ENCODE measurements at places on chromosomes 16 and 17. TPM values are rescaled to one million over a fixed set of nuclear protein-coding genes. Genes with fewer than 3 reads are reported as not detected.
A peak's percentile ranks its signal among the peaks of the same experiment; 100 is the strongest.

DNA sequence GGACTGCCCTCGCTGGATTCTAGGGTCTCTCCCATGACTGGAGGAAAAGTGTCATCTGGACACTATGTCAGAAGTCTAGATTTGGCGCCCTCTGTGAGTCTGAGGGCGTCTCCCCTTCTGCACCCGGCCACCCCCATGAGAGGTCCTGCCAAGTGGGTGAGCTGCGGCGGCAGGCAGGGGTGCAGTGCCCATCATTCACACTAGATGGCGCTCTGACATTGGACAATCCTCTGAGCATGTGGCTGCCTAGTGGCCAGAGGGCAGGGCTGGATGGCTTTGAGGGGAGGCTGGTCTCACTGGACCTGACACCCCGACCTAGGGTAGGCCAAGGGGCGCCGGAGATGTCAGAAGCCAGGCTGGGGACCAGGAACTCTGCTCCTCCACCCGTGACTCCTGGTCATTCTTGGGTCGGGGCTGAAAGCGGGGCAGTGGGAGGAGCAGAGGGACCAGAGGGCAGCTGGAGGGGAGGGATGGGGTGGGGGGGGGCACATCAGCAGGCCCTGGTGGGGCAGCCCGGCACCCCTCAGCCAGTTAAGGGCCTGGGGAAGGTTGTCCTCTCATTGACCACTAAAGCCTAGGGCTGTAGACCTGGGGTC, 28.0 kb downstream of the MRM1 start:
- DNase-seq: peak; percentile 48
- H3K4me1 ChIP-seq: no peaks in the 10 kb centered on the region
- H3K27me3 ChIP-seq: no peaks in the 10 kb centered on the region
- H3K36me3 ChIP-seq: no peaks in the 10 kb centered on the region
- H3K4me3 ChIP-seq: no peak overlapping the region
- no peak overlapping the region for H3K27ac ChIP-seq

DNA sequence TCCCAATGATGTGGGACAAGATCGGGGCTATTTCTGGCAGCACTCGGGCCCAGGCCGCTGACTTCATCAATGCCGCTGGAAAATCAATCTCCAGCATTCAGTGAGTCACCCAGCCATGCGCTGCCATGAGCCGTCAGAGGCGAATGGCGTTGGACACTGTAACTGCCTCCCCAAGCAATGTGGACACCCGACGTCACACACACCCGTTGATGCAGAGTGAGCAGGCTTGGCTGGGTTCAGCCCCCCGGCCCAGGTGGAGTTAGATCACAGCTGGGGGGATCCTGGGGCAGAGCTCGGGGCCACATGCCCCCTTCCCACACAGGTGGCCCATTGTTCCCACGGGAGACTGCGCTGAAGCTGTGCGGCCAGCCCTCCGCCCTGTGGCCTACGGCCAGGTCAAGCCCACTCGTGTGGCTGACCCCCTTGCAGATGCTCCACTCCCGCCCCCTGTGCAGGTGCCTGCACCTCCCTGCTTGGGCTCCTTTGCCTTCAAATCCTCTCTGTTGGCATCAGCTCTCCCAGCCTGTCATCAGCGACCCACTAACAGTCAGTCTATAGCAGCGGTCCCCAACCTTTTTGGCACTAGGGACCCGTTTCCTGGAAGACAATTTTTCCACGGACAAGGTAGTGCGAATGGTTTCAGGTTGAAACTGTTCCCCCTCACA, 89.9 kb downstream of the TBC1D16 start:
- H3K27me3 ChIP-seq: no peaks in the 10 kb centered on the region
- DNase-seq: no peak
- no peak overlapping the region for H3K4me3 ChIP-seq
- H3K4me1 ChIP-seq: peaks cover 23% of the 10 kb centered on the region
- H3K36me3 ChIP-seq: peaks cover 8% of the 10 kb centered on the region

DNA sequence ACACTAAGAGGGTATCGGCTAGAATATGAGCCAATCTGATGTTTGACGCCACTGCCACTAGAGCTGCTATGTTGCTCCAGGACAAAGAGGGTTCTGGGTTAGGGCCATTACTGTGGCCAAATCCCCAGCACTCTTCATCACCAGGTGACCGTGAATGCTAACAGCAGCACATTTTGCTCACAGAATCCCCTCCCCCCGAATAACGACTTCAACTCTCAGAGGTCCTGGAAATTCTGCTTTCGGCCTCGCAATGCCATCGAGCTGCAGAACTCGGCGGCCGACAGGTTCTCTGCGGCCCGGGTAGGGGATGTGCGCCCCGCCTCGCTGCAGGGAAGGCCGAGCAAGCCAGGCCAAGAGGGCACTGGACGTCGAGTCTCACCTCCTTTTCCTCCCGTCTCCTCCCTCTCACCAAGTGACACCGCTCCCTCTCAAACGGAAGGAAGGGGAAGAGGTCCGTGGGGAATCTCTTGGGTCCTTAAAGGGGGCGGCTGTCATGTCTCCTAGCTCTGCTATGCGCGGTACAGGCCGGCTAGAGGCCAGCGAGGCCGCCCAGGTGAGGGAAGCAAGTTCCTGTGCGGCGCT, 31.9 kb downstream of the CDK5R1 start:
- no peaks in the 10 kb centered on the region for H3K36me3 ChIP-seq
- H3K4me3 ChIP-seq: peak overlapping the region; percentile 37
- H3K4me1 ChIP-seq: peaks cover 7% of the 10 kb centered on the region
- no peak for DNase-seq
- no peaks in the 10 kb centered on the region for H3K27me3 ChIP-seq
- no peak overlapping the region for H3K27ac ChIP-seq

GRCh38 chr17:48751172-48751571, 22.6 kb upstream of the HOXB13 start:
- H3K27ac ChIP-seq: no peak overlapping the region
- no peaks in the 10 kb centered on the region for H3K27me3 ChIP-seq
- DNase-seq: no peak
- H3K4me3 ChIP-seq: no peak overlapping the region

- H3K36me3 ChIP-seq: peaks cover 5% of the 10 kb centered on the region
- H3K4me1 ChIP-seq: no peaks in the 10 kb centered on the region
- H3K27me3 ChIP-seq: no peaks in the 10 kb centered on the region
- H3K4me3 ChIP-seq: no peak overlapping the region
These were observed 32.3 kb downstream of the GJC1 start for GRCh38 chr17:44797802-44798201.

DNA sequence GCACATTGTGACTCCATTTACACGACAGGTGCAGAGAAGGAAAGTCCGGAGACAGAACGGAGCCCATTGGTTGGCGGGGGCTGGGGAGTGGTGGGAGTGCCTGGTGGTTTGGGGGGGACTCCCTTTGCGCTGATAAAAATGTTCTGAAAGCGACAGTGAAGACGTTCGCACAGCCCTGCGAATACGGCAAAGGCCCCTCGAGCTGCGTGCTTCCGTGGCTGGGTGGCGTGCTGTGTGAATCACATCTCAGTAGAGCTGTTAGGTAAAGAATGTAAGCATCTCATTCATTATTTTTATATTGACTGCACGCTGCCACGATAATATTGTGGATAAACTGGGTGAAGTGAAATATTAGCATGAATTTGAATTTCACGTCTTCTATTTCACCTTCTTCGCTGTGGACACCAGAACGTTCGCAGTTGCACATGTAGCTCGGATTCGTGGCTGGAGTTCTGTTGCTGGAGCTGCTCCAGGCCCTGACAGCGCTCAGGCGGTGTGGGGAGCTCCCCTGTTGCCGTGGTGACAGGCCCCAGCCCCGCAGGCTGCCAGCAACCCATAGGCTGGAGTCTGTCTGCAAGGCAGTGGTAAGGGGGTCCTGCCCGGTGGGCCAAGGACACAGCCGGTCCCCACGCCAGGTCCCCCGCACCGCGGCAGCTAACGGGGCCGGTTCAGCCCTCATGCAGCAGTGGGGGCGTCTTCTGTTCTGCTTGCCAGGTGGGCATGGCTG, 44.6 kb downstream of the SOX8 start:
- H3K4me3 ChIP-seq: no peak overlapping the region
- no peak for DNase-seq

- no peak overlapping the region for H3K27ac ChIP-seq
- H3K4me1 ChIP-seq: no peaks in the 10 kb centered on the region
- H3K36me3 ChIP-seq: no peaks in the 10 kb centered on the region
- no peak for DNase-seq
- no peaks in the 10 kb centered on the region for H3K27me3 ChIP-seq
These were observed 277.1 kb downstream of the KCNJ2 start for GRCh38 chr17:70446446-70446845.

GRCh38 chr17:83194186-83194561, 114.8 kb downstream of the METRNL start:
- no peaks in the 10 kb centered on the region for H3K36me3 ChIP-seq
- no peaks in the 10 kb centered on the region for H3K27me3 ChIP-seq
- no peak overlapping the region for H3K4me3 ChIP-seq

- no peaks in the 10 kb centered on the region for H3K4me1 ChIP-seq
- no peaks in the 10 kb centered on the region for H3K27me3 ChIP-seq
- no peak overlapping the region for H3K27ac ChIP-seq
These were observed 15.2 kb downstream of the SCNN1B start for GRCh38 chr16:23317266-23317661.

- H3K27ac ChIP-seq: no peak overlapping the region
- H3K36me3 ChIP-seq: no peaks in the 10 kb centered on the region
- no peaks in the 10 kb centered on the region for H3K4me1 ChIP-seq
- H3K27me3 ChIP-seq: no peaks in the 10 kb centered on the region
- no peak for DNase-seq
These were observed 486 bp upstream of the PLLP start for GRCh38 chr16:57284952-57285363.

DNA sequence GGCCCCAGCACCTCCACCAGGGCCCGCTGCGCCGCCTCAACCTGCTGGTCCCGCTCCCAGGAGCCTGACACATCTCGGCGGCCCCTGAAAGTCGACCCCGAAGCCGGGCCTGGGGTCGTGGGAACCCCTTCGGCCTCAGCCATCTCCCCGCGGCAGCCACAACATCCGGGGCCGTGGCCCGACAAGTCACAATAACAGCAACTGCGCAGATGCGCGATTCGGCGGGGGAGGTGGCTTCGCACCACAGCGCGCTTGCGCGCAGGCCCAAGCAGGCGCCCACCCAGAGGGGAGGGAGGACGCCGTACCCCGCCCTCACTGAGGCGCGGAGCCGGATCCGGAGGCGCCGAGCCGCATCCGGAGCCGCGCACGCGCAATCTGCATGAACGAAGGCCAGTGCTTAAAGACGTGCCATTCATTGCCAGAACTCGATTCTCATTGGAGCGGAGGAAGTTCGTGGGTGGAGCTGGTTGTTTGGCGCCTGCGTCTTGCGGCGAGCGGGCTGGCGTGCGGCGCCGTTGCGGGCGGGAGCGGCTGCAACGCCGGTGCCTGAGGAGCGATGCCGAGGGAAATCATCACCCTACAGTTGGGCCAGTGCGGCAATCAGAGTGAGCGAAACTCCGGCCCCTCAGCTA, at the start of the genes RETREG3 and TUBG1:
RETREG3 (minus strand) TSS at position 193 of the 632 bp plus-strand sequence; CDS start at position 143, 50 bp downstream.
TUBG1 (plus strand) TSS at position 502 of the 632 bp plus-strand sequence; CDS start at position 557, 55 bp downstream.
- H3K4me1 ChIP-seq: no peaks in the 10 kb centered on the region
- DNase-seq: peak; percentile 96
- no peaks in the 10 kb centered on the region for H3K36me3 ChIP-seq
- peak within 1 kb of the TSS; percentile 82 for H3K4me3 ChIP-seq
- H3K27me3 ChIP-seq: no peaks in the 10 kb centered on the region

DNA sequence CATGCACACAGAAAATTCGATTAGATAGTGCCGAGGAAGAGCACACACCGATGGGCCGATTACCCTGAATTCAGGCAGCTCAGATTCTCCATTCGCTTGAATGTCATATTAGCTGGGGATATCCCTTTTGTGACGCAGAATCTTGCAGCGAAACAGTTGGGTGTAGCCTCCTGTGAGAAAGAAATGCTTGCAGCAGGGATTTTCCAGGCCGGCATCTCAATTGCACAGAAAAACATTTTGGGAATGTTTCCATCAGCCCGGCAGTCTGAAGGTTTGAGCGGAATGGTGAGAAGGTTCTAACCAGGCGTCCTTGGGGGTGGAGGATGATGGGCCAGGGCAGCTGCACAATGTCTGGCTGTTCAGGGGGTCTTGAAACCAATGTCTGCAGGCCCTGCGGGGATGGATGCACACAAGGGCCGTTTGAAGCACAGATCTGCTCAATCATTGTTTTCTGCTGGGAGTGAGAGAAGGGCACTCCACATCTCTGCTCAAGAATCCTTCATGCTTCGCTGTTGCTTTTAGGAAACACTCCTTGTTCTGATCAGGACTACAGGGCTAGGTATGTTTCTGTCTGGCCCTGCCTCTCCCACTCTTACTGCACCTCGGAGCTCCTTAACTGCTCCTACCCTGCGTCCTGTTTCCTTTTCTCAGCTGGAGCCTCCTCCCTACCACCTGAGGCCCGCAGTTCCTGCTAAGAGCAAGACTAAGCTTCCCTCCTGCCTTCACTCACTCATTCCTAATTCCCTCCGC, 94.6 kb downstream of the CMIP start:
- H3K4me1 ChIP-seq: no peaks in the 10 kb centered on the region
- H3K27me3 ChIP-seq: no peaks in the 10 kb centered on the region
- no peak overlapping the region for H3K27ac ChIP-seq
- no peaks in the 10 kb centered on the region for H3K36me3 ChIP-seq
- H3K4me3 ChIP-seq: no peak overlapping the region

Gene RND2
- 5.5 TPM for total RNA-seq

Gene CAPN15
- total RNA-seq: 77.7 TPM

Gene C16orf89
- total RNA-seq: not detected

Gene TRPV2
- total RNA-seq: not detected

Gene C17orf50
- total RNA-seq: not detected

Gene CIITA
- not detected for total RNA-seq

Gene ZNF423
- total RNA-seq: 11.1 TPM

Gene DOC2A
- total RNA-seq: 3.2 TPM
